ENCODE measurements at places on chromosomes 11 and 22.

- peak; percentile 90 for DNase-seq
Observed at GRCh38 chr11:120334894-120335462, 1.2 kb upstream of the ARHGEF12 start.

- DNase-seq: peak; percentile 33
Observed at GRCh38 chr22:28146401-28147314, 227.6 kb upstream of the PITPNB start.

DNA sequence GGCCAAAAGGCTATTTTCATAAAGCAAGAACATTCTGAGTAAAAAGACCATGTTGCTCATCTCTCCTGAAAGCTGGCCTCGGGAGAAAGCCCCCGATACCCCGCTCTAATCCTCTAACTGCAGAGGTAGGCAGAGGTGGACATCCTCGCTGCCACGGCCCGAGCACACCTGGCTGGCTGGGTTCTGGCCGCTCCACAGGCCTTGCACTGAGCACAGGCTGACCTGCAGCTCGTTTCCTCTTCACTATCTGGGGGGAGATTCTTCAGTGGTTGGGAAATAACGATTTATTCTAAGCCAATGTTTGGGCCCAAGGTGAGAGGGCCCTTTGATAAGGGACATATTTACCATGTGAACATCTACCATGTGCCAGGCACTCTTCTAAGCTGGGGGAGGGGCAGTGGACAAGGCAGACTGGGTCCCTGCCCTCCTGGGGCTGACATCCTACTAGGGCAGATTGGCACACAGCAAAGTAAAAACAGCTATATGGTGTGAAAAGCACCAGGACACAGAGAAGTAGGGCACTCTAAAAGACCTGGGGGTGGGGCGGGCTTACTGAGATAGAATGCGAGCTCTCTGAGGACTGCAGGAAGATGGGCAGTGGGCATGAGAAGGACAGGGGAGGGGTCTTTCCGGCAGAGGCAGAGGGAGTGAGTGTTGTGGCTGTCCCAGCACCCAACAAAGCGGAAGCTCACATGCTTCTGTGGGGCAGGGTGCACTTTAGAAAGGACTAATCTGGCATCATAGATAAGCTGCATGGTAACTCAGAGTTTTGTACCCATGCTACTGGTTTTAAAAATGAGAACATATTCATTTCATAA is 65.5 kb upstream of the ARFGAP3 start:
- DNase-seq: no peak

- DNase-seq: no peak
Observed at GRCh38 chr11:61546663-61547062, 34.2 kb downstream of the SYT7 start.

DNA sequence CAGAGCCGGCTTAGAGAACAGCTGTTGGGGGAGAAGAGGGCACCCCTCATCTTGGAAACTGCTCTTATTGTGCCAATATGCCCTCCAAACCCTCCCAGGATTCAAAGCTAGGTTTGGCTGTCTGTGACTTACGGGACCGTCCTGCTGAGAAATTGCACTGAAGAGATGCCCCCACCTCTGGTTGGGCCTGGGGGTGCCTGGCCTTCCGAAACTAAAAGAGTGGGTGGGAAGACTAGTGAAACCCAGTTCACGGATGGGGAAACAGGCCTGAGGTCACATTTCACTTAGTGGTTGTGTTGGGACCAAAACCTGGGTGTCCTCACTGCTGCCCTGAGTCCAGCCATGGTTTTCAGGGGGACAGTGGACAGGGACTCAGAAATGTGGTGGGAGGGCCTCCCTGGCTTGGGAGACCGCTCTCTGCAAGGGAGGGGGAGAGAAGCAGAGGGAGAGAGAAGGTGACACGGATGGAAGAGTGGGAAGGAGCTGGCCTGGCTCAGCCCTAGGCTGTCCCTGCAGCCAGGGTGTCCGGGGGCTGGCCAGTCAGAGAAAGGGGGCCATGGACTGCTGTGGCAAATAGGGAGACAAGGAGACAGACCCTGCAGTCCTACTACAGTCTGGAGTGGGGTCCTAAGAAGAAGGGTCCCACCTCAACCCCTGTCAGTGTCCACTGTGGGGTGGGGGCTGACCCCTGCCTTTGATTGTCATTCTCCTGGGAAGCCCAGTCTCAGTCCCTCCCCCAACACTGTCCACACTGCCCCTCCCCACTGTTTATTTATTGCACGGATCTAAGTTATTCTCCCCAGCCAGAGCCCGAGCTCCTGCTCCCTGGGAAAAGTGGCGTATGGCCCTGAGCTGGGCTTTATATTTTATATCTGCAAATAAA is 13.6 kb downstream of the MAFF start:
- no peak for DNase-seq

GRCh38 chr22:26447584-26448329 is 18.7 kb downstream of the ASPHD2 start:
- no peak for DNase-seq

DNA sequence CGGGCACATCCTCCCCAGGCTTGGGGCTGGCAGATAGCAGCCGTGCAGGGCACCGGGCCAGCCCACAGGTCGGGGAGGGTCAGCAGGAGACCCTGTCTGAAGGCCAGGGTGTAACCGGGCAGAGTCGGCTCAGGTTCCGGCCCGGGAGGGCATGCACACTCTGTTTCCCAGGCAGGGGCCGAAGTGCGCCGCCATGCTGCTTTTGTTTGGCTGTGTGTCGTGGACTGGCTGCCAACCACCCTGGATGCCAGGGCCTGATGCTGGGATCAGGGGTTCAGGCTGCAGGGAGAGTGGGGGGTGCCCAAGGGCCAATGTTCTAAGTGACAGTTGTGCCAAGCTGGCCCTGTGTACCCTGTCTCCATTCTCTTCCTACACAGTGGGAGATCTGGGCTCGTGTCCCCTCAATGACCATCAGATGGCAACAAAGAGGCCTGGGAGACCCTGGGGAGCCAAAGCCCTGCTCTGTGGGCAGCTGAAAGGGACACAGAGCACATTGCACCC is 120.9 kb upstream of the B3GAT1 start:
- DNase-seq: no peak

DNA sequence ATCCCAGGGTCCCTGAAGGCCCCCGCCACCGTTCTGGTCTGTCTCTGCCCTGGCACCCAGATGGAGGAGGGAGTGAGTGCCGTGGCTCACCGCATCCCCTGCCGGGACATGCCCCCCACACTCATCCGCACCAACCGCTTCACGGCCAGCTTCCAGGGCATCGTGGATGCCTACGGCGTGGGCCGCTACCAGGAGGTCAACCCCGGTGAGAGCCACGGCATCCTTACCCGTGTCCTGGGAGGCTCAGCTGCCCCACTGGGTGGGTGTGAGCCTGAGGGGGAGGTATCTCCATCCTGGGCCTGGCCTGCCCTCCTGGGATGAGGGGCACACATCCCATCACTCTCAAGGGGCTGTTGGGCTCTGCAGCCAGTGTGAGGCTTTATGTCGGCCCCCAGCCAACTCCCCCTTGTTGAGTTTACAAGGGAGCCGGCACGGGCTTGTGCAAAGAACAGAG is 6.1 kb downstream of the TCIRG1 start:
- DNase-seq: no peak

DNA sequence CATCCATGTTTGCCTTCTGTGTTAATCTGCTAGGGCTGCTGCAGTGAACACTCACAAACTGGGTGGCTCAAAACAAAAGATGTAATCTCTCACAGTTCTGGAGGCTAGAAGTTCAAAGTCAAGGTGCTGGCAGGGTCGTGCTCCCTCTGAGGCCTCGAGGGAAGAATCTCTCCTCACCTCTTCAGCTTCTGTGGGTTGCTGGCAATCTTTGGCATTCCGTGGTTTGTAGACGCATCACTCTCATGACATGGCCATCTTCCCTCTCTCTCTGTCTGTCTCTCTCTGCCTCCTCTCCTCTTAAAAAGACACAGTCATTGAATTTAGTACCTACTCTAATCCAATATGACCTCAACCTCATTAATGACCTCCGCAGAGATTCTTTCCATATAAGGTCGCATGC is 78.8 kb downstream of the TSPAN18 start:
- DNase-seq: no peak

DNA sequence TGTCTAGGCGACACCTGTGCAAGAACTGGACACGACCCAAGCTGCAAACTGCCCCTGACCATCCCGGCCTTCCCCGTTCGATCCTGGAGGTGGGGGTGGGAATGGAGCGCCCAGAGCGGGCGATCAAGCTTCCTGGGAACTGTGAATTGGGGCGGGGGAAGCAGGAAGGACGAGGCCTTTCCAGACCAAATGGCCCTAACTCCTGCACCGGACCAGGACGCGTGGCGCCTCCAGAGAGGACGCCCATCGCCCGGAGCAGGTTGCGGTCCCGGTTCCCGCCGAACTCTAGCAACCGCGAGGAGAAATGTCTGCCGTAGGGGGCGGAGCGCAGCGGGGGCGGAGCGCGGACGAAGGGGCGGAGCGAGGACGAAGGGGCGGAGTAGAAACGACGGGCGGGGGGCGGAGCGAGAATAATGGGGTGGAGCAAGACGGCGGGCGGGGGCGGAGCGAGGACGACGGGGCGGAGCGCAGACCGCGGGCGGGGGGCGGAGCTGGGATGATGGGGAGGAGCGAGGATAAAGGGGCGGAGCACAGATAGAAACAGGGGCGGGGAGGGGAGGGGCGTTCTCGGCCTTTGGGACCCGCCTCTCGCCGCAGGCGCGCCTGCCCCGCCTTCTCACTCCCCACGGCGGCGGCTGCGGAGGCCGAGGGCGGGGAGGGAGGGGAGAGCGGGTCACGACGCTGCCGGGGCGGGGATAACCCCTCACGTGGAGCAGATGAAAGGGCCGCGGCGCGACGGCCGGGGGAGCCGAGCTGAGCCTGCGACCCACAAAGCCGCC is at the start of gene ZNRF3:
Gene ZNRF3, plus strand, starts transcription at position 695 of the 779 bp plus-strand sequence. CDS start 195 bp downstream, outside the sequence.
- DNase-seq: peak; percentile 94

DNA sequence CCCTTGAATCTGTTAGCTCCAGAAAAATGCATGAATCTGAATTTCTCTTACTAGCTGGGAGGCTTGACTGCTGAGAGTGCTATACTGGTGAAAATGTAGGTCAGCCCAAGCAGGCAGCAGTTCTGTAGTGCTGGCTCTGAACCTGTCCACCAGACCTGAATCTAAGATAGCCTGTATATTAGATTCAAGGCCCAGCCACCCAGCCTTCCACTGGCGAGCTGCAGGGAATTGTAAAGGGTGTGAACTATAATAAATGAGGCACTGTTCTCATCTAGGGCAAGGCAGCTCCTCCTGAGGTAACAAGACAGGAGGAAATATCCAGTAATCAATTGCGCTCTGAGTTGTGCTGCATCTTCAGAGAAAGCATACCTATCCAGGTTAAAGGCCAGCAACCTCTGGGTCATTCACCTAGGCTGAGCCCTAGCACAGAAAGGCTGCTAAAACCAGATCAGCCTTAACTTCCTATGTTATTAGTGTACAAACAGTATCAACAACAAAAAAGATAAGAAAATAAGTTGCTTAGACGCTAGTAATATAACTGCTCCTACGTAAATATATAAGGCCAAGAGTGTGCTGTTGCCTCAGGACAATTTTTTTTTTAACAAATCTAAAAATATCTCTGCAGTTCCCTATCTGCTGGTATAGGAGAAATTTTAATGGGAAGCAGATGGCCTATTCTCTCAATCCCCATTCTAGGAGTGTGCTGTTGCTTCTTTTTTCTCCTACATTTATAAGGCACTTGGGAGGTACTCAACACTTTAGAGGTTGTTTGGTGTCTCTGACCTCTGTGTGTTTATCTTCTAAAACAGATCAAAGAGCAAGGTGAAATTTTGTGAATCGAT is 63.0 kb downstream of the RELT start:
- DNase-seq: no peak

DNA sequence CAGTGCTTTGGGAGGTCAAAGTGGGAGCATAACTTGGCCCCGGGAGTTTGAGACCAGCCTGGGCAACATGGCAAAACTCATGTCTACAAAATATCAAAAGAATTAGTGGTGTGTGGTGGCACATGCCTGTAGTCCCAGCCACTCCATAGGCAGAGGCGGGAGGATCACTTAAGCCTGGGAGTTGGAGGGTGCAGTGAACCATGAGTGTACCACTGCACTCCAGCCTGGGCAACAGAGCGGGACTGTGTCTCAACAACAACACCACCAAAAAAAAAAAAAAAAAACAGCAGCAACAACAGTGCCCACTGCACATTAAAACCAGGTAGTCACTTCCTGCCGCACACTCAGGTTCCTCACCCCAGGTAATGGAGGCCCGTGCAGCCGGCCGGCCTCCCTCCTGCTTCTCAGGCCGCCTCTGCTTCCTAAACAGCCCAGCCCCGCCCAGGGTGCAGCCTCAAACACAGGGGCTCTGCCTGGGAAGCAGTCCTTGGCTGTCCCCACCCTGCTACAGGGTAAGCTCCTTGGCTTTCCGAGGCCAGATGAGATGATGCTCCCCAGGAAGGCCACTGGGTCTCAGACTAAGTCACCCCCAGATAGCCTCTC is 318.3 kb downstream of the SHANK2 start:
- no peak for DNase-seq

GRCh38 chr11:76844511-76844910 is 16.2 kb upstream of the ACER3 start:
- DNase-seq: no peak

GRCh38 chr11:112582366-112582765 is 321.7 kb upstream of the PLET1 start:
- DNase-seq: no peak

DNA sequence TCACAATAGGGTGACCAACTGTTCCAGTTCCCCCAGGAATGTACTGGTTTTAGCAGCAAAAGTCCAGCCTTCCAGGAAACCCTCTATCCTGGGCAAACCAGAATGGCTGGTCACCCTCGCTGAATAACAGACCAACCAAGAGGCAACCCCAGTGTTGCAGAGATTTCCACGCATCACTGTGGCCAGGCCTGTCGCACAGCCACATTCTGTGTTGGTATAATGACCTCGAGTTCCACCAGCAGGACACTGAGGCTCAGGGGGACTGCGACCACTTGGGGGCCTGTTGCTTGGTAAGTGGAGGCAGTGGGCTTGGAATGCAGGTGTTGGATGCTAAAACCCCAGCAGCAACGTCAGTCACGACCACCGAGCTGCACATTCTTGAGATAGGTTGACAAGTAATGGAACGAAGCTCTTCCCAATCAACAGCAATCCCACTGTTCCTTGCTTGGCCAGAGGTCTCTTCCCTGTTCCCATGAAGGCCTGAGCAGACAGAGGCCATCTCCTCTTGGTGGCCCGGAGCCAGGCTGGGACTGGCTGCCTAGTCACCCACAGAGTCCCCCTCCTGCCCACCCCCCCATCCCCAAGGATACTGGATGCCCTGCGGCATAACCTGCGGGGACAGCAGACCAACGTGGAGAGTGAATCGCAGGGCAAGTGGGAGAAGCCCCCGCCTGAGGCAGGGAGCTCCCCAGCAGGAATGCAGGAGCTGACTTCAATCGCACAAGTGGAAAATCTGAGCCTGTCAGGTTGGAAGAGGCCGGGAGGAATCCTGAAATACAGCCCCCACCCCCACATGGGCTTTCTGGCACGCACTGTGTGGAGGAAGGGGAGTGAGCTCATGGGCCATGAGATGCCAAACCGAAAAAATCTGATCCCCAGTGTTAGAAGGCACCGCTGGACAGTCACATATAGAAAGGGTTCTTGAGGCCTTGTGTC is 43.4 kb upstream of the MN1 start:
- DNase-seq: no peak

Measured in astrocyte of the spinal cord (primary cell).